ENCODE measurements at places on chromosomes 11 and 22.

GRCh38 chr11:94926698-94927237 lies 46.6 kb downstream of the CWC15 start:
- H3K27ac ChIP-seq: no peak overlapping the region
- DNase-seq: no peak
- H3K27me3 ChIP-seq: peaks cover 4% of the 10 kb centered on the region
- peaks cover 14% of the 10 kb centered on the region for H3K36me3 ChIP-seq
- peaks cover 22% of the 10 kb centered on the region for H3K4me1 ChIP-seq

GRCh38 chr11:111596319-111596718 lies 5.9 kb upstream of the SIK2 start:
- peaks cover 21% of the 10 kb centered on the region for H3K27me3 ChIP-seq
- H3K4me1 ChIP-seq: peaks cover 7% of the 10 kb centered on the region
- no peak overlapping the region for H3K27ac ChIP-seq
- H3K4me3 ChIP-seq: no peak overlapping the region

- no peak overlapping the region for H3K4me3 ChIP-seq
- peaks cover 67% of the 10 kb centered on the region for H3K27me3 ChIP-seq
- no peak for DNase-seq
These were observed 35.3 kb downstream of the ZNRF3 start for GRCh38 chr22:28918550-28919271.

GRCh38 chr11:107102692-107103477 lies 84.6 kb upstream of the GUCY1A2 start:
- H3K27ac ChIP-seq: no peak overlapping the region
- H3K27me3 ChIP-seq: no peaks in the 10 kb centered on the region
- no peaks in the 10 kb centered on the region for H3K36me3 ChIP-seq

DNA sequence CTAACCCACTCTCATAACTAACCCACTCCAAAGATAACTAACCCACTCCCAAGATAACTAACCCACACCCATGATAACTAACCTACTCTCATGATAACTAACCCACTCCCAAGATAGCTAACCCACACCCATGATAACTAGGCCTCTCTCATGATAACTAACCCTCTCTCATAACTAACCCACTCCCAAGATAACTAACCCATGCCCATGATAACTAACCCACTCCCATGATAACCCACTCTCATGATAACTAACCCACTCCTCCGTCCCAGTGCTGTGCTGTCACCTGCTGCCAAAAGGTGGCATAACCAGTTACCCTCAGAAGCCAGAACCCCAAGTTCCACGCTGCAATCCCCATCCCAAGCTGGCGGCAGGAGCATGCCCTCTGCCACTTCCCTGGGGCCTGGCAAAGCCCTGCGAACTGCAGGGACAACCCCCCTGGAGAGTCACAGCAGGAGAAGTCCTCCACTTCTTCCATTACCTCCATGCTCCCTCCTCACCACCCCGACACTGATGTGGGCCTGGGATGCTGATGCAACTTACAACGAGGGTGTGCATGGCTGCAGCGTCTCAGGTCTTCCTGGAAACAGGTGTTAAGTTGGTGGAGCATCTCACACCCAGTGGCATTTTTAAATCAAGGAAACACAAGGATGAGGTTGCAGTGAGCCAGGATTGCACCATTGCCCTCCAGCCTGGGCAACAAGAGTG lies 30.8 kb upstream of the CELSR1 start:
- H3K4me1 ChIP-seq: peaks cover 3% of the 10 kb centered on the region
- DNase-seq: no peak
- no peaks in the 10 kb centered on the region for H3K27me3 ChIP-seq
- no peaks in the 10 kb centered on the region for H3K36me3 ChIP-seq
- H3K4me3 ChIP-seq: no peak overlapping the region
- no peak overlapping the region for H3K27ac ChIP-seq

GRCh38 chr11:125886997-125887372 lies 483 bp upstream of the HYLS1 start:
- peaks cover 23% of the 10 kb centered on the region for H3K36me3 ChIP-seq
- no peak for DNase-seq
- H3K4me3 ChIP-seq: peak overlapping the region; percentile 86
- H3K27ac ChIP-seq: peak overlapping the region; percentile 98

GRCh38 chr11:43558146-43558545 lies 122.4 kb upstream of the HSD17B12 start:
- DNase-seq: no peak
- H3K27me3 ChIP-seq: peaks cover 67% of the 10 kb centered on the region
- H3K4me1 ChIP-seq: peaks cover 10% of the 10 kb centered on the region
- H3K27ac ChIP-seq: no peak overlapping the region
- no peaks in the 10 kb centered on the region for H3K36me3 ChIP-seq
